Left hindlimb (tissue), 1 donor: ENCODE measurements at places on chromosomes 12 and 14.

DNA sequence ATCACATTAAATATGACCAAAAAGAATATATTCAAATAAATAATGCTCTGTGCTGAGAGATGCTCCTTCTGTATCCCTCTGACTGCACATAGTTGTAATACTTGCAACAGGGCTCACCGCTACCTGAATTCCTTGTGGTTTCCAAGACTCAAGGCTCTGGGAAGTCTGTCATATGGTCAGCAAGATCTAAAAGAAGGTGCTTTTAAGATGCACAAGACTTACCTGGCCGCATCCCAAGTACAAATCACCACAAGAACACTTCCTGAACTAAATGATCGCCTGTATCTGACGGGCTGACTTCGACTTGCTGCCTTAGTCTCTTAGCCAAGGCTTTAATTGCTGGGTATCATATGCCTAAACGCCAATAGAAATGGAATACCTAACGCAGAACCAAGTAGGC is 67.2 kb downstream of the HECTD4 start:
- DNase-seq = no peak

DNA sequence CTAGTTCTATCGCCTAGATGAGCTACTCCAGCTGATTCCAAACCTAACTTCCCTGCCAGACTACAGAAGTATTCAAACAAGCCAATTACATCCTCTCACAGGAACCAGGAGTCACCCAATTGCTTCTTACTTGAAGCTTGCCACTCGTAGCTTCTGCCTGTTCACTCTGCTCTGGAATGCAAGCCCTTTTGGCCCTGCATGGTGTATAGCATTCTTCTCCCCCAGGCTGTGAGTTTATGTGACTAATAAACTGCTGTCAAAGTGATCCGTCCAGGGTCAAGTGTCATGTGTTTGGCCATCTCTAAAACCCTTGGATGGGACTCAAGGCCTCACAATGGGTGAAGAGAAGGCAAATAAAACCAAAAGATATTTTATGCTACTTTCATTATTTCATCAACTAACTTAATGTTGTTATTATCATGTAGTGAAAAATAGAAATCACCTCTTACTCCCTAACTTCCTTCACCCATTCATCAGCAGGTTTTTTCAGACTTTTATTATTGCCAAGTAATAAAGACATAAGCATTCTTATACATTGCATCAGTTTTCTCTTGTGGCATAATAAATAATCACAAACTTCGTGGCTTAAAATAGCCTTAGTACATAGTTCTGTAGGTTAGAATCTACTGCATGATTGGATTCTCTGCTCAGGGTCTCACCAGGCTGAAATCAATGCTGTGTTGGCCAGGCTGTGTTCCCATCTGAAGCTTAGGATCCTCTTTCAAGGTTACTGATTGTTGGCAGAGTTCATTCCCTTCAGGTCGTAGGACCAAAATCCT is 1981.7 kb upstream of the FLRT2 start:
- DNase-seq = no peak

- DNase-seq = no peak
Observed at GRCh38 chr14:68412505-68413465, 380.1 kb downstream of the ZFP36L1 start.

DNA sequence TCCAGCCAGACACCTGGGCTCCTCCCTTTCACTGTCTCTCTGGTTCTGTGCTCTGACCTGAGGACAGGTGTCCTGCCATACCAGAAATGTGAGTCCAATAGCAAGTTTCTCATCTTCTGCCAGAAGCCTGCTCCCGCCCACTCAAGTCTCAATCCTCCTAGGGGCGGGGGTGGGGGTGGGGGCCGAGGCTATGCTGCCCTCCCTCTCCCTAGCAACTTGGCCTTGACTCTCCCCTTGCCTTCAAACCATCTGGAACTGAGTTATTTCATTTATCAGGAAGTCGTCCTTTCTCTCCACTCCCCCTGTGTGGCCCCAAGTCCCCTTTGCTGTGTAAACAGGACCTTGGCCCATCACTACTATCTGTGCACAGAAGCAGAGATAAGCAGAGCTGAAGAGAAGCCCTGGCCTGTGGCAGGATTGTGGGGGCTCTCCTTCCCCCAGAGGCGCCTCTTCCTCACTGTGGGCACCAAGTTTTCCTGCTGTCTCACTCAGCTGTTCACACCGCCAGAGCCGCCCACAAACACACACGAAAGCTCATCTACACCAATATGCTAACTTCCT is 117.1 kb downstream of the DPF3 start:
- DNase-seq = no peak

GRCh38 chr12:58435647-58436046 is 484.7 kb downstream of the LRIG3 start:
- no peak for DNase-seq

GRCh38 chr14:99155173-99156089 is 116.6 kb downstream of the BCL11B start:
- no peak for DNase-seq

DNA sequence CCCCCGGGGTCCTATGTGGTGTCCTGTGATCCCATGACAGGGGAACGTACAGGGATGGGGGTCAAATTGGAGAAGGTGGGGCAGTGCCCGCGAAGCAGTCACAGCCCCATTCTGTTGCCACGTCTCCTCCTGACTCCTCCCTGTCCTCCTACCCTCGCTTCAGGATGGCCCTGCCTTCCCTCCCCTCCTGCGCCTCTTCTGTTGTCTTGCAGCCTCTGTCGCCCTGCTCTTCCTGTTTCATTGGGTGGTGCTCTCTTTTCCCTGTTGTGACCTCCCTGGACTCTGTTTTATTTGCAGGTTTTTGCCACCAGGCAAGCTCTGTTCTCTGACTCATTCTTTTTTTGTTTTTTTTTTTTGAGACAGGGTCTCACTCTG is 18.7 kb downstream of the CABP1 start:
- no peak for DNase-seq

- peak; percentile 43 for DNase-seq
Observed at GRCh38 chr12:120468325-120468820, 1.2 kb downstream of the SRSF9 start.

DNA sequence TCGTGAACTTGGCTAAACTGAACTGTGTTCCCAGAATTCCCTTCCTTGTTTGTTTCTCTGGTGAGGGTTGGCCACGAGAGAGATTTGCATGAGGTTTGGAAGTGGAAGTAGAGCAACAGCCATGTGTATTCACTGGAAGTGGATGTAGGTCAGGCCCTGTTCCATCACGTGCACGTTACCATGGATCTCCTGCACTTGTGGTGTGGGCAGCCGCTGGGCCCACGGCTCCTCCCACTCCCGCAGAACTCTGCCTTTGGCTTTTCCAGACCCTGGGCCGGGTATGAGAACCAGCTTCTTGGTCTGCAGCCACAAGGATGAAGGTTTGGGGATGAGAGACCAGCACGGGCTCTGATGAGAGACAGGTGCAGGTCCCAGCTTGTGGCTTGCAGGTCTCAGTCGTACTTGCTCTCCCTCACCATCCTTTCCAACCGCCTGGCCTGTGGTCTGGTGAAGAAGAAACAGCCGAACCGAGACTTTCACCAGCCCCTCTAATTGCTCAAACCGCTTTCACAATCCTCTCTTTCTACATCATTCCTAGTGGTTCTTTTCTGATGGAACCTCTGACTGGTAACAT is 94.9 kb downstream of the DUSP16 start:
- DNase-seq = peak; percentile 61

- DNase-seq = no peak
Observed at GRCh38 chr14:26593357-26593756, 4.5 kb downstream of the NOVA1 start.

DNA sequence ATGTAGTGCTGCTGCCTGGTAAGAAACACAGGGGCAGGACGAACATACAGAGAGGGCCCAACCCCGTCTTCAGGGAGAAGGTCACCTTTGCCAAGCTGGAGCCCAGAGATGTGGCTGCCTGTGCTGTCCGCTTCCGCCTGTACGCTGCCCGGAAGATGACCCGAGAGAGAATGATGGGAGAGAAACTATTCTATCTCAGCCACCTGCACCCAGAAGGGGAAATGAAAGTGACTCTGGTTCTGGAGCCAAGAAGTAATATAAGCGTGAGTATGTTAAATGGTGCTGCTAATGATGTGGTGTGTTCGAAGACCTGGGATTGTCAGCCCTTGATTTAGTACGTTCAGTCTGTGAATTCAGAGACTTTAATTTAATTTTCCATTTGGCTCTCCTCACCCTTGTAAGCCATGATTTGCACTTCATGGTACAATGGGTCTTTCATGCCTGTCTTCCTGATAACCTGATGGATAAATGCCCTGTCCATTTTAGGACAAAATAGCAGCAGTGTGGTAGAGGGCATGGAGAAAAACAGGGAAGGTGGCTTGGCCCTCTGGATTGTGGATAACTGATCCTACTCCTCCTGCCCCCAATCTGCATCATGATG is 318.9 kb downstream of the SNAPC1 start:
- DNase-seq = no peak

GRCh38 chr12:107485731-107486130 is 199.9 kb upstream of the PWP1 start:
- no peak for DNase-seq

GRCh38 chr12:92702754-92703679 is at the start of gene PLEKHG7:
PLEKHG7 (plus strand) TSS chr12:92702989; CDS start chr12:92706632, 3,643 bp downstream.
- no peak for DNase-seq

GRCh38 chr12:114829833-114830232 is 145.9 kb upstream of the TBX3 start:
- no peak for DNase-seq

- no peak for DNase-seq
Observed at GRCh38 chr12:78703820-78704525, 160.6 kb upstream of the SYT1 start.

DNA sequence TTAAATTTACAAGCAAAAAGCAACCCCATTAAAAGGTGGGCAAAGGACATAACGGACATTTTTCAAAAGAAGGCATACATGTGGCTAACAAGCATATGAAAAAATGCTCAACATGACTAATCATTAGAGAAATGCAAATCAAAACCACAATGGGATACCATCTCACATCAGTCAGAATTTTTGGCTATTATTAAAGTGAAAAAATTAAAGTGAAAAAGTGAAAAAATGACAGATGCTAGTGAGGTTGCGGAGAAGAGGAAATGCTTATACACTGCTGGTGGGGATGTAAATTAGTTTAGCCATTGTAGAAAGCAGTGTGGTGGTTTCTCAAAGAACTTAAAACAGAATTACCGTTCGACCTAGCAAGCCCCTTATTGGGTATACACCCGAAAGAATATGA is 7.9 kb downstream of the OTOGL start:
- DNase-seq = no peak

DNA sequence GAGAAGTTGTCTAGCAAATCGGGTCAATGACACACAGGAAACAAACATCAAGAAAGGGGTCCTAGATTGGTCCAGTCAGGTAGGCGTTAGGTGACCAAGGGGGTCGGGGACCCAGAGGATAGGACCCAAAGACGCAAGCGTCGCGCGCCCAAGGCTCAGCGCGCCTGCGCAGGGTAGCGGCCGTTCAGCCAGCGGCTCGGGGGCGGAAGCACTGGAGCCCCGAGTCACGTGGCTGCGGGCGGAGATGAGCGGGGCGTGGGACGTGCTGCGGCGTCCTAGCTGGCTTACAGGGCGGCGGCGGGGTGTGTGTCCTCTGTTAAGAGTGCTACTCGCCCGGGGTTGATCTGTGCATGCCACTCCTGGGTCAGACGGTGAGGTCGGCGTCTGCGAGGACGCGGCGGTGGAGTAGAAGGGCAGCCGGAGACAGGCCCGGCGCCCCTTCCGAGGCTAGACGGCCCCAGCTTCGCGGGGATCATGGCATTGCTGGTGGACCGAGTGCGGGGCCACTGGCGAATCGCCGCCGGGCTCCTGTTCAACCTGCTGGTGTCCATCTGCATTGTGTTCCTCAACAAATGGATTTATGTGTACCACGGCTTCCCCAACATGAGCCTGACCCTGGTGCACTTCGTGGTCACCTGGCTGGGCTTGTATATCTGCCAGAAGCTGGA is at the start of gene SLC35E3:
SLC35E3 (plus strand) TSS at position 273 of the 668 bp plus-strand sequence; CDS start at position 475, 202 bp downstream.
- DNase-seq = peak; percentile 95

DNA sequence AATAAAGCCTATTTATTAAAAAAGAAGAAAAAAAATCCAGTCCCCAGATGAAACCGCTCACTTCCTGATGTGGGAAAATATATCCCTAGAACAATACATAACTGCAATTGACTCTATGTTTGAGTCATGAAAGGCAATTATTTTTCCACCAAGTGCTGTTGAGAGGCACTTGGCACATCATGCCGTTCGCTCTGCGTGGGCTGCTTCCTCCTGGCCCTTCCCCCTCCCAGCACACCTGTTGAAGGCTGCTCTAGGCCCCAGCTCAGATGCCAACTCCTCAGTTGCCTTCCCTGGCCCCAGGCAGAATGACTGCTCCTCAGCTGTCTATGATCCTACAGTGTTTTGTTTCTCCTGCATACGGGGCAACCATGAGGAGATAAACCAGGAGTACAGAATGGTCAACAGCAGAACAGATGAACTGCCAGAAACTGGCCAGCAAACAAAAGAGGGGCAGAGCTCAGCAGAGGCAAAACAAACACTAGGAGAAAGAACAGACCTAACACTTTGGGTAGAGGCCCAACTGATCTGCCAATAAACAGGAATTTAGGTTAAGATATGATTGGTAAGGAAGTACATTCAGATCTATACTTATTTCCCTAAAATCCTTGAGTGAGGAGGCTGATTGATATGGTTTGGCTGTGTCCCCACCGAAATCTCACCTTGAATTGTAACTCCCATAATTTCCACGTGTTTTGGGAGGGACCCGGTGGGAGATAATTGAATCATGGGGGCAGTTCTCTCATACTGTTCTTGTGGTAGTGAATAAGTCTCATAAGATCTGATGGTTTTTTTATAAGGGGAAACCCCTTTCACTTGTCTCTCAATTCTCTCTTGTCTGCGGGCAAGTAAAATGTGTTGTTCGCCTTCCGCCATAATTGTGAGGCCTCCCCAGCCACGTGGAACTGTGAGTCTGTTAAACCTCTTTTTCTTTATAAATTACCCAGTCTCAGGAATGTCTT is 58.6 kb downstream of the SLC38A1 start:
- DNase-seq = no peak

GRCh38 chr12:19572920-19573558 is 133.7 kb downstream of the AEBP2 start:
- DNase-seq = no peak

- no peak for DNase-seq
Observed at GRCh38 chr12:10227648-10228047, 15.0 kb downstream of the GABARAPL1 start.

GRCh38 chr12:64824500-64825142 is at the start of gene TBC1D30:
TBC1D30 (plus strand) TSS chr12:64824647; CDS start chr12:64824880, 233 bp downstream.
- no peak for DNase-seq

DNA sequence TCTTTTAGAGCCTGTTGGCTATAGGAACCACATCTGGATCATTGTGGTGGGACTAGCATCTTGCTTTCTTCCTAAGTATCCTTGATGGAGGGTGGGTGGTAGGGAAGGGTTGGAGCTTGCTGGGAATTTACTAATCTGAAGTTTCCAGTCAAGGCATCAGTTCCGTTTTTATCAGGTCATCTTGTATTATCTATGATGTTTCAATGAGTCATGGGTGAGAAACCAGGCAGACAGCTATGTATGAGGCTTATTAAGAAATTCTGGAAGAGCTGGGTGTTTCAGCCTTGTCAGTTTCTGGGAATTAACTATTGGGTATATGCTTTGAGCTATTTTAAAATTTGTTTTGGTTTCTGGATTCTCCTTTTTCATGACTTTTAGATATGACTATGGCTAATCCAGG is 11.3 kb downstream of the TSFM start:
- no peak for DNase-seq

- peak; percentile 3 for DNase-seq
Observed at GRCh38 chr14:95240859-95241813, 78.6 kb downstream of the CLMN start.

- DNase-seq = no peak
Observed at GRCh38 chr14:68908803-68909202, 70.3 kb downstream of the ACTN1 start.

GRCh38 chr12:122917507-122918121 is 21.7 kb upstream of the VPS37B start:
- DNase-seq = no peak

- no peak for DNase-seq
Observed at GRCh38 chr12:6092784-6093722, 31.4 kb downstream of the VWF start.
